Foreskin fibroblast (primary cell): ENCODE measurements at places on chromosomes 12 and 14.

- DNase-seq, result peak; percentile 51
These were observed 129.4 kb downstream of the PELI2 start for GRCh38 chr14:56247495-56248200.

GRCh38 chr12:122851820-122852219 is 16.6 kb downstream of the HIP1R start:
- DNase-seq, result peak; percentile 95

DNA sequence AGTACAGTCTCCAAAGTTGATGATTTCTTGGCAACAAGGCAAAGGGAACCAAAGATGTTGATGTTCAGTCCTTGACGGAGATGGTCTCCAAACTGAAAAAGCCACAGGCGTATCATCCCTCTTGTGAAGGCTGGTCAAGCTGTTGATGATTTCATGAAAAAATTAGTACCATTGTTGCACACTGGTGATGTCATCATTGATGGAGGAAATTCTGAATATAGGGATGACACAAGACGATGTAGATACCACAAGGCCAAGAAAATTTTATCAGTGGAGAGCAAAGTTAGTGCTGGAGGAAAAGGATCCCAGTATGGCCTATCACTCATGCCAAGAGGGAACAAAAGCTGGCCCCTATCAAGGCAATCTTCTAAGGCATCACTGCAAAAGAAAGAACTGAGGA is 88.7 kb upstream of the KRR1 start:
- DNase-seq, result no peak

GRCh38 chr14:77259025-77259715 is 11.8 kb downstream of the NGB start:
- DNase-seq, result no peak

DNA sequence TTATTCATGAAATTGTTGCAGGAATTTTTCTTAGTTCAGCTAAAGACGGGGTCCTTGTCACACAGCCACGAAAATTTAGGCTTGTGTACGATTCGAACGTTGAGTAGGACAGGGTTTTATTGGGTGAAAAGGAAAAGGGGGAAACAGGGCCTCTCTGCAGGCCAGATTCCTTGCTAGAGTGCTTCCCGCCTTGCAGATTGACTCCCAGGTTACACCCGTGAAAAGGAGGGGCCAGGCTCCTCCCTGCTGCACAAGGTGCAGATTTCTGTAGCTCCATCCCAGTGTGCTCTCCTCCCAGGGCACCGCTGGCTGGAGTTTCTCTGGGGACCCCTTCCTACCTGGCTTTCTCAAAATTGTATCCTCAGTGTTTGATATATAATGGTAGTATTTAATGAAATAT is 221.5 kb downstream of the ERC1 start:
- DNase-seq, result no peak

GRCh38 chr12:49789992-49790391 is 38.2 kb downstream of the NCKAP5L start:
- no peak for DNase-seq

- DNase-seq, result no peak
These were observed 8.5 kb upstream of the SMIM10L1 start for GRCh38 chr12:11162502-11162901.

DNA sequence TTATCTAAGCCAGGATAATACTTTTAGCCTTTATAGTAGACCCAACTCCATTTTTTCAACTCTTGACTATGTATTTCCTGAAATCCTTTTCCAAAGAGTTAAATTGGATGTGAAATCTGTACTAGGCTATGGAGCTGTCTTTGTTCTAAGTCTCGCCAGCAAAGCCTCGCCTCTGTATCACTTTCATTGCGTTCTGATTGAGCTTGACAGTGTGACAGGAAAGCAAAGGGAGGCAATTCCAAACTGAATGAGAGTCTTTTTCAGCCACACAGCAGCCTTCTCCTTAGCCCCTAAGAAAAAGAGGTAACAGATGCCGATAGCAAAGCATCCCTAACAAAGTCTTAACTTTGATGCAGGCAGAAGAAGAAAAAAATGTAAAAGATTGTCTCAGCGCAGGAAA is 154.6 kb upstream of the OTX2 start:
- no peak for DNase-seq

DNA sequence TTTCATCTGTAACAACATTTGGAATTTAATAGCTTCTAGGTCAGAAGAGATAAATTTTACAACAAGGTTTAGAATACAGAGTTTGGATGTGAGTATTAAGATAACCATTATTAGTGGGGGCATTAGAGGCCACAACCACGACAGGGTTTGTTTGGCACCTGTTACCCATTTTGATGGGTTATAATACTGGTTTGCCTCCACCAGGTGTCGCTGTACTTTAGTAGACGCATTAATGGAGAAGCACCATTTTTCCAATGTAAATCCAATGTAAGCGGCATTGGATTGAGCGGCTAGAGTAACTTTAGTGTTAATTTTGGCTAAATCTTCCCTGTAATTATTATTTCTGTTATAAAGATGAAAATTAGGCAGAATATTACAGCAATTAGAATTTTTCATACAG is 136.2 kb downstream of the SLCO1B3 start:
- no peak for DNase-seq

GRCh38 chr12:27422697-27423096 is 23.8 kb upstream of the SMCO2 start:
- DNase-seq, result no peak

DNA sequence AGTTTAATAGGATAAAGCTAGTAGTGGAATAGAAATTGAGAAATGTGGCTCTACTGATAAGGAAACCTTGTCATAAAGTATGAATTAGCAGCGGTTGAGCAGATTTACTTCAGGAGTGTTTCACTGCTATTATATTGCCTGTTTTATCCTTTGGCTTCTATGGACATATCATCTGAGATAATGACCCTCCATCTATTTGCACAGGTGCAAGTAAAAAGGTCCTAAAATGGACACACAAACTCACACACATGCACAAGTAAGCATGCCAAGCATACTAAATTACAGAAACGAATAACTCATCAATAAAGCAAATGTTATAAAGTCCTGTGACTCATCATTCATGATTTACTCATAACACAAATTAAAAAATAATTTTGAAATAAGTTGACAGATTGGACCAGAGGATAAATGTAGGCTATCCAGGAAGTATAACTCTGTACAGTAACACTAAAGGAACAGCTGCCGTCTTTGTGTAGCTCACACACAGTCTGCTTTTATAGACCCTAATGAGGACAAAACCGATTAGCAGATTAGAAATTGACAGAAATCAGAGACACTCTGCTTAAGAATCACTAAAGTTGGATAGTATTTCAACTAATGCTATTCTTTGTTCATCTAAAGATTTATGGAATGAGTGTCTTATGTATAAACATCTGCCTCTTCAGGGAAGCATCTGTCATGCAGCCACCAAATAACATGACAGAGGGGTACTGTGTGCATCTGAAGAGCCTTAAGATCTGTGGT is 73.9 kb downstream of the SYT1 start:
- no peak for DNase-seq
